A549 treated with AZD2906 at 1 μM for 4 hours (cell line): ENCODE measurements at places on chromosomes 3 and 15. TPM values are rescaled to one million over a fixed set of nuclear protein-coding genes. Genes with fewer than 3 reads are reported as not detected.

Gene AADACL2
- not detected in 5 replicates for total RNA-seq

Gene CCR4
- 0.01 to 0.08 TPM (median 0.04 TPM) in 4 of 5 replicates, not detected in the other for total RNA-seq

Gene CCDC9B
- total RNA-seq, result 19.1 to 21.4 TPM (median 20.8 TPM) in 5 replicates

Gene ITIH1
- not detected in 5 replicates for total RNA-seq

Gene FAM81A
- 10.1 to 12.1 TPM (median 11.7 TPM) in 5 replicates for total RNA-seq

Gene LIPH
- total RNA-seq, result 3.9 to 6.0 TPM (median 5.0 TPM) in 5 replicates

Gene POTEB3
- not detected in 5 replicates for total RNA-seq

Gene LSAMP
- 0.03 to 0.11 TPM (median 0.06 TPM) in 5 replicates for total RNA-seq

Gene SLC22A14
- 0.03 to 0.05 TPM (median 0.05 TPM) in 3 of 5 replicates, not detected in the others for total RNA-seq

Gene GPR62
- not detected in 5 replicates for total RNA-seq

Gene SERPINI2
- not detected in 5 replicates for total RNA-seq

Gene SMCO1
- 0.03 TPM in 1 of 5 replicates, not detected in the others for total RNA-seq

Gene TRAIP
- 10.6 to 12.9 TPM (median 12.8 TPM) in 5 replicates for total RNA-seq

Gene AGBL1
- total RNA-seq, result not detected in 5 replicates

Gene DOCK3
- 0.25 to 0.38 TPM (median 0.29 TPM) in 5 replicates for total RNA-seq

Gene IL12A
- 0.97 to 1.8 TPM (median 1.1 TPM) in 5 replicates for total RNA-seq

Gene HRH1
- 5.6 to 6.9 TPM (median 6.2 TPM) in 5 replicates for total RNA-seq
